Liver (tissue), 10 donors: ENCODE measurements at places on chromosomes 7 and 10. TPM values are rescaled to one million over a fixed set of nuclear protein-coding genes. Genes with fewer than 3 reads are reported as not detected.

GRCh38 chr7:31304446-31304845, 36.1 kb downstream of the NEUROD6 start:
- DNase-seq: no peak

DNA sequence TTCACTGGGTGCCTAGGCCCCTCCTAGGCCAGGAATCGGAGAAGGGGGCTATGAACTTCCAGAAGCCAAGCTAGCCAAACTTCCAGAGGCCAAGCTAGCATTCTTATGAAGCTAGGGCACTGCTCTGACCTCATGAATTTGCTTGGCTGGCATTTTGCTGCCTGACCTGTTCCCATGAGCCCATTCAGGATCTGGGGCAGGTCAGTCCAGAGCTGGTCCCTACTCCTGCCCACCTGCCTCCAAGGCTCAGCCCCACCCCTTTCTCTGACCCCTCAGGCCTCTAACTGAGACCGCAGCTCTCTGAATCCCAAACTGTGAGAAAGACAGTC, 1.3 kb upstream of the PPIF start:
- DNase-seq: no peak

DNA sequence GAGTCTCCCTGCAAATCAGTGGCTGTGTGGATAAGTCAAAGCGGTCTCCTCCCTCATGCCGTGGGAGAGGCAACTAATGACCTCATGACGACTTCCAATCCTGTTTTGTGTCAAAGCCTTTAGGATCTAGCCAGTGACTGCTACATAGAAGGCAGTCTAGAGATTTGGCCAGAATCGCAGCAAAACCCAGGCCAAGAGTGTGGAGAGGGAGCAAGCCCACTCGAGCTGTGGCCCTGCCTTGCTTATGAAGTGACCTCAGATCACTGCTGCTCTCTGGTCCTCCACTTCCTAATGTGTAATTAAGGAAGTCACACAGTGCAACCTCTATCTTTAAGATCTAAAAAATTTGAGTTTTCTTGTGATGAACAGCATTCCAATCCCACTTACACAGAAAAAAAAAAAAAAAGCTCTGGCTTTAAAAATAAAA, 296.7 kb upstream of the KLF6 start:
- DNase-seq: no peak

- DNase-seq: no peak
These were observed 83.4 kb upstream of the FAM3C start for GRCh38 chr7:121479466-121479865.

- no peak for DNase-seq
These were observed 20.7 kb upstream of the RAPGEF5 start for GRCh38 chr7:22377703-22378102.

DNA sequence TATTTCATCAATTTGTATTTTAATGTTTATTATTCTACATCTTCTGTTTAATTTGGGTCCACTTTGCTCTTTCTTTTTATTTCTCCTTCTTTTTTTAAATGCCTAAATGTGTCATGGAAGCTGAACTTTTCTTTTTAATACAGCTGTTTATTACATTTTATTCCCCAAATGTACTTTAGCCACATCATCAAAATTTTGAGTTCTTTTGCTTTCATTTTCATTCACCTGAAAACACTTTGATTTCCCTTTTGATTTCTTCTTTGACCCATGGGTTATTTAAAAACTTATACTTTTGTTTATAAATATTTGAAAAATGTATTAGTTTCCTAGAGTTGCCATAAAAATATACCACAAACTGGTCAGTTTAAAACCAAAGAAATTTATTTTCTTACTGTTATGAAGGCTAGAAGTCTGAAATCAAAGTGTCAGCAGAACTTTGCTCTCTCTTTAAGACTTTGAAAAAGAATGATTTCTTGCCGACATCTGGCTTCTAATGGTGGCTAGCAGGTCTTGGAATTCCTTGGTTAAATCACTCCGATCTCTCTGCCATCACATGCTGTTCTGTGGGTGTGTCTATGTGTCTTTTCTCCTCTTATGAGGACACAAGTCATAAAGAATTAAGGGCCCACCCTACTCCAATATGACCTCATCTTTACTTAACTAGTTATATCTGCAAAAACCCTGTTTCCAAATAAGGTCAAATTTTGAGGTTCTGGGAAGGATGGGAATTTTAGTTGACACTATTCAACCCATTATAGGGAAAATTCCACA, 225.5 kb downstream of the ANKRD7 start:
- no peak for DNase-seq

DNA sequence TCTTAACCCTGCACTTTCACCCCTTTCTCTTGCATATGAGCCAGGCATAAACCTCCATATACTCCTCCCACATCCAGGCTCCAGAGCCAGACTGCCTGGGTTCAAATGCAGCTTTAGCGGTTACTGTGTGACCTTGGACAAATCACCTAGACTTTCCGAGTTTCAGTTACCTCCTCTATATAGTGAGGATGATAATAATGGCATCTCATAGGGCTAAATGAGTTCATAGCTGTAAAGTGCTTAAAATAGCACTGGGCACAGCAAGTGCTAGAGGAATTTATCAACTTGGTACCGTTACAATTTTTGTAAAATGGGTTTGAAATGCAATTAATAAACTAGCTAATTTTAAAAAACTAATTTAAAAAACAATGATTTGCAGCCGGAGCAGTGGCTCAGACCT, 53.4 kb upstream of the DGKI start:
- DNase-seq: no peak

DNA sequence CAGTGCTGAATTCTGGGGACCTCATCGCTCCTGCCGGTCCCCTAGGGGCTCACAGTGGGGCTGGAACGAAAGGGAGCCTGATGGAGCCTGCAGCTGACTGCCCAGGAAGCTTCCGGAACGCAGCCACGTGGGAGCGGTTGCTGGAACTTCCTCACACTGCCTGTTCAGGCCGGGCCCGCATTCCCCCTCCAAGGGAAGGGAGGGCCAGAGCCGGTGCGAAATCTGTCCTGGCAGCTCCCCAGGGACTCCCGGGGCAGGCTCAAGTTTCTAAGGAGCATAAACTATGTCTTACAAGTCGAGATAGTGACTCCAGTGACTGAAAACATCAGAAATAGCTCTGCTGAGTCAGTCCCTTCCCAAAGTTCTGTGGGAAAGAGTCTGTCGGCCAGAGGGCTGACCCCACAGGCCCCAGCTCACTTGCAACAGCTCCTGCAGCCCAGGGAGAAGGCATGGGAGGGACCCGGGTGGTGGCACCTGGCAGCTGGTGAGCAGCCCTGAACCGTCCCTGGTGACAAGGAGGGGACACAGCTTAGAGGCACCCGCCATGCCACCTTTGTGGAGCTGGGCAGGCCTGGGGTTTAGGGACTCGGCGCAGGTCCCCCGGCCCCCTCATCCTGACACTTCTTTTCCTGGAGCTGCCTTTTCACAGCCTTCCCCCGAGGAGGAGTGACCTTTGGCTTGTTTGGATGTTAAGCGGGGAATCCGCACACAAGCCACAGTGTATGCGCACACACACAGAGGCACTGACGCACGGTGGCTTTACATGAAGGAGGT, 47.6 kb downstream of the PDGFA start:
- DNase-seq: no peak

DNA sequence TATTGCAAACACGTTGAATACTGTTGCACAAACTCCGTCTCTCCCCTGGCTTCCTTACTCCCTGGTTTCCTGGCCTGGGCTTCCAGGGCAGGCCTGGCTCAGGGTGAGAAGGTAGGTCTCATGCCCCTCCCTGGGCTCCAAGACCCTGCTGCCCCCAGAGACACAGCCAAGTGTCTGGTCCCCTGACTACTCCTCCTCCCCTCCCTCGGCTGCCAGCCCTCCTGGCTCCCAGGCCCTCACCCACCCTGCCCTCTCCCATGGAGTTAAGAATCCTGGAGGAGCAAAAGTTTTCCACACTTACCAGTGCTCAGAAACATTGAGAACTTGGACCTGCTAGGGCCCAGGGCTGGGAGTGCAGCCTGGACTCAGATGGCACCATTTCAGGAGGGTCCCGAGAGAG, 47.2 kb upstream of the RABGEF1 start:
- DNase-seq: no peak

DNA sequence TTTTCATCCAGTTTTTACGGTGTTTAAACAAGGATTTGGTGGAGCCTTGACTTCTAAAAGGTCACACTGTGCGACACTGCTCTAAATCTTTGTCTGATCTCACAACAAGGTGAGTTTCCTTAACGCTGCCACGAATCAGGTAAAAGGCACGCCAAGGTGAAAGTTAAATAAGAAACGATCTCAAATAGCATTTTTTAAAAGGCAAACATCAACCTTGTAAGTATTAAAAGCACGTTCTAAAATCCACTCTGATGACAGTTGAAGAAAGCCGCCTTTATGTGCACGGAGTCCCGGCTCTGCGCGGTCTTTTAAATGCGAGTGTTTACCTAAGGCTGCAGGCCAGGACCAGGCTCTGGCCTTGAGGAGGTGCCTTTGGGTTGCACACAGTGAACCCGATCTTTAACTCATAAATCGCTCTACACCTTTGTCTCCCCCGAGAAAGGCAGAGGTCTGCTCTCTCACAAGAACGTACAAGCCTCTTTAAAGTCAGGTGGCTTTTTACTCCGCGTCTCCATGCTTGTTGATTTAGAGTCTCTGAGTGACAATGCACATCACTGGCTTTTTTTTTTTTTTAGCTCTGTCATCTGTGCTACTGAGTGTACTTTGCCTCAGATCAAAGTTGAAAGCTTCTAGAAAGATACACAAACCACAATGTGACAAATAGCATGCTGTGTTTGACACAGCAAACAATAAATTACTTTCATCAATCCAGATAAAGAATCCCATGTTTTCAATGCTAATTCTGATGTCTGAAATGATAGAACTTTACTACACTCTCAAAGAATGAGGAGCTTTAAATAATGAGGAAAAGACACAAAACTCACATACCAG, 25.9 kb upstream of the RNF32 start:
- DNase-seq: no peak

- DNase-seq: no peak
These were observed 131.8 kb downstream of the ADK start for GRCh38 chr10:74282848-74283210.

- no peak for DNase-seq
These were observed 11.9 kb upstream of the DMTF1 start for GRCh38 chr7:87140271-87140748.

DNA sequence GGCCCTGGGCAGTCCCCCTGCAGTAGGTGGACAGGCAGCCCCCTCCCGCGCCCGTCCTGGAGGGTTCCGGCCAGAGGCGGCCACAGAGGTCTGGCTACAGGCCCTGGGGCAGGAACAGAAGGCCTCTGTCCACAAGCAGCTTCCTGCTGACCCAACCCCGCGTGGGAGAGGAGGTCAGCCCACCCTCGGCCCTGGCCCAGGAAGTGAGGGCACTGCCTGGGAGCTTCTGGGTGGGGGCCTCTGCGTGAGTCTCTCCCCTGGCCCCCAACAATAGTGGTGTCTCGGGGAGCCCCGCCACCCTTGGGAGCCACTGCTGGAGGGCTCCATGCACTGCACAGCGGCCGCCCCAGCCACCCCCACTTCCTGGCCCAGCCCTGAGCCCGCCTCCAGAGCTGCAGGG, 4.7 kb downstream of the MICALL2 start:
- no peak for DNase-seq

DNA sequence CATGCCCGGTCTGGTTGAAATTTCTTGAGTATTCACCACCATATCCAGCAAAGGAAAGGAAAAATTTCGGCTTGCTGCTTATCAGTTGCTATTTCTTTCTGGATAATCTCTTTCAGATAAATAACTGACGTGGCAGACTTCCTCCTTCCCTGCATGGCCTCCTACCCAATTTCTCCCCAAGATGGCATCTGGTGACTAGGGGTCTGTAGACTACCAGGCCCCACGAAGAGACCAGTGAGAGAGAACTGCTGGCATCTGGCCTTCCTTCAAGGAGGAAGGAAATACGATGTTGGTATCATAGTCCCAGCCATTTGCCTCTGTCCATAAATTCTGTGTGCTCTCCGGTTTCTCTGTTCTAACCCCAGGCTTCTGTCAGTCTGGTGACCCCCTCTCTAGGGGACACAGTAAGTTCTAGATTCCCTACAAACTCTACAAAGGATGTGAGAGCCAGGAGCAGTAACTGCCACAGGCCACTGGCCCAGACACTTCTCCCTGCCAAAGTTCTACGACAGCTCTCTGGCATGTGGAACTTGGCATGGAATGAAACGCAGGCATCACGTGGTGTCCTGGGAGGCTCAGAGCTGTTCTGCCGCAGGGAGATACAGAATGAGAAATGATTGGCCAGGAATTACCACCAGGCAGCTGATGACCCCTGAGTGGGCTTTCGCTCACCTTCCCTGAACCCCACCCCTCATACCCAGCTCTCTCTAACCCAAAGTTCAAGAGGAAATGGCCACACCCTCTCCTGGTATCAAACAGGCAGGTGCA, 30.0 kb upstream of the MSRB2 start:
- no peak for DNase-seq

- no peak for DNase-seq
These were observed 27.4 kb downstream of the IFT22 start for GRCh38 chr7:101294039-101294831.

GRCh38 chr7:151754142-151754590, 122.7 kb downstream of the PRKAG2 start:
- no peak for DNase-seq

GRCh38 chr10:44292390-44293002, 92.4 kb downstream of the CXCL12 start:
- no peak for DNase-seq

DNA sequence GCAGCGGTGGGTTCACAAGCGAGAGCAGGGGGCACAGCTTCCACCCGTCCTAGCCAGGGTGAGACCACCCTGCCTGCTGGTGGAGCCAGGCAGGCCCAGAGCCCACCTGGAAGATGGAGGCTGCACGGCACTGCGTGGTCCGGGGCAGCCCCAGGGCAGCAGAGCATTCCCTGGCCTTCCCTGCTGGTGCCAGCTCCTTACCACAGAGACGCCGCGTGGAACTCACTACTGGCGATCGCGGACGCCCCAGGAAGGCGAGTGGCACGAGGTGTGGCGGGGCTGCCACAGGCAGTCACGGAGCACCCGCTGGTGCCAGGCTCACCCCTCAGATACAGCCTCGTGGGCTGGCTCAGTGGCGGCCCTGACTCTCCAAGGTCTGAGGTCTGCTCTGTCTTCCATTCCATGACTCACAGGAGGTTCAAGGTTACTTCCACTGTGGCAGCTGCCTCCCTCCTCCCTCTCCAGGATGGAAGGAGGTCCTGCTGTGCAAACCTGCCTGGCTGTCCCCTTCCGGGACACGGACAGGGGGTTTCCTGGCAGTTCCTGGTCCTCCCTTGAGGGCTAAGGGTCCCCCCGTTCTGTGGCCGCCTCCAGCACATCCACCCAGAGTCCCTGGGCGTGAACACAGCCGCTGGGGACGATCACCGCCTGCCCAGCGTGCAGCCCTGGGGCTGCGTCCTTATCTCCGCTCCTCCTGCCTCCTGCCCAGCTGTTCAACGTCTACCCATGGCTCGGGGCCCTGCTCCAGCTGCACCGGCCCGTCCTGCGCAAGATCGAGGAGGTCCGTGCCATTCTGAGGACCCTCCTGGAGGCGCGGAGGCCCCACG, 3.1 kb downstream of the CYP2W1 start:
- DNase-seq: peak; percentile 49

- DNase-seq: no peak
These were observed 844.8 kb upstream of the LRRN3 start for GRCh38 chr7:110246118-110246517.

GRCh38 chr7:6221340-6222319, 50.8 kb downstream of the CYTH3 start:
- DNase-seq: no peak

OR2A42 gene
- not detected for polyA plus RNA-seq

AKR1D1 gene
- 44.4 TPM for polyA plus RNA-seq

CRHR2 gene
- polyA plus RNA-seq: not detected

SPDYE1 gene
- not detected for polyA plus RNA-seq

PDZD7 gene
- polyA plus RNA-seq: 0.06 TPM

RPEL1 gene
- polyA plus RNA-seq: not detected
